ENCODE measurements at places on chromosomes 12 and 14.

DNA sequence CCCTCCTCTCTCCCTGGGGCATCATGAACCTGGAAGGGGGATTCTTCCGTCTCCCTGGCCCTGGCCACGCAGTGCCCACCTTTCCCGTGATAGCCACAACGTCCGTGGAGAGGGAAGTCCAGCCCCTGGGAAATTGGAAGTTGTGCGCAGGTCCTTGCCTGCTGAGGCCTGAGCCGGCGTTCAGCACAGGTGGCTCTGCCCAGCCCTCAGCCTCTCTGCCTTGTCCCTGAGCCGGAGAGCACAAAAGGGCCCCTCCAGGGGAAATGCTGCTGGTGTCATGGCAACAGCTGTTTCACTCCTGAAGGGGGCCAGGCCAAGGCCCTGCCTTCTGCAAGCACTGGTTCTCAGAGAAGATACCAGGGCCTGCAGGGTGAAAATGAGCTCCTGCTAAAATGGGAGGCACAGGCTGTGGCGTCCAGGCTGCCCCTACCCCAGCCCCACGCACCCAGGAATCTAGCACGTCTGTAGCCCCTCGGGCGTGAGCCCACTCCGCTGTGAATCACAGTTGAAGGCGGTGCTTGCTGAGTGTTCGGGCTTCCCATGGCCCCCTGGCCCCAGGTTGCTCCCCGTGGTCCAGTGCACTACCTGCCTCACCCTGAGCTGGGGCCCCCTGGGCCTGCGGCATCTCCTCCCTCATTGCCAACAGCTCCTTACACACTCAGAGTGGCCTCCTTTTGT lies 149.4 kb downstream of the ADGRD1 start:
- no peak for DNase-seq

DNA sequence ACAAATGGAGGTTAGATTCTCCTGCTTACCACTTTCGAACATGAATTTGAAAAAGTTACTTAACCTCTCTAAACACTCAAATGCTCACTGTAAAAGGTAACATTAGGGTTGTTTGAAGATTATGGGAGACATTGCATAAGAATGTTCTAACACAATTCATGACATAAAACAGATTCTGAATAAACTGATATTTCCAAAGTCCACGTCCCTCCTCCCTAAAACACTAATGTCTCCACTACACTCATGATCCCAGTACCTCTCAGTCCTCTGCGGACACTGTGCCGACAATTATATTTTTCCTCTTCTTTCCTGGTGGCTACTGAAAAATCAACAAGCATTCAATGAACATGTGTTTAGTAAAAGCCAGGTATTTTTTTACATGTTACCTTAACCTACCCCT lies 18.8 kb upstream of the IAPP start:
- no peak for DNase-seq

DNA sequence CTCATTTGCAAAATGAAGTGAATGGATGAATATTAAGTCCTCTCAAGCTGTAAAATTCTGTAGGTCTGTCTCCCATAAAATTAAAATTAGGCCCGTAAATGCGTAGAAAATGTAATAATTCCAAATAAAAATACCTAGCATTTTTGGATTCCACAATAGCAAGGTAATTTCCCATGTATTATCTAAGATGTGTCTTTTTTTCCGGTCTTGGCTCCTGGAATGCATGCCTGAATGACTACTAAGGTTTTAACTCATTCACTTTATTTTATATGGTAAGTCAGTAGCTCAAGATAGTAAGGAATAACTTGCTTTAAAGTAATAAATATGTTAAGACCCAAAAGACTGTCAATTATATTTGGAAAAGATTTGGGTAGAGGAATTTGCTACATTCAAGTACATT lies 11.1 kb downstream of the TXNRD1 start:
- DNase-seq, result no peak

GRCh38 chr12:105474672-105475071 lies 144.2 kb downstream of the C12orf75 start:
- DNase-seq, result no peak

DNA sequence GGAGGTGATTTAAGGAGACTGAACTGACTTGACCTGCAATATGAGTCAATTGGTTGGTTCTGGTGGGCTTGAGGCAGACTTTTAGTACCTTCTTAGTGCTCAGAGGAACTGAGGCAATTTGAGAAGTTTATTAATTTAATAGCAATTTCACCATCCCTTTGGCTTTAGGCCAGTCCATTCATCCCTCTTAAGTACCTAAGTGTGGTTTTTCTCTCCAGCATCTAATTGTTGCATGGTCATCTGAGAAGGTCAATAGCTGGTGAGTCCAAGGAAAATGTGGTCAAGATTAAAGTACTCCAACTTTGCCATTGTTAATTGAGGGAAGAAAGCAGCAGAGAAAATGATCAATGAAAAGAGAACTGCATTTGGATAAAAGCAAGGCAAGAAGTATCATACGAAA lies 115.4 kb upstream of the DYRK2 start:
- DNase-seq, result no peak

DNA sequence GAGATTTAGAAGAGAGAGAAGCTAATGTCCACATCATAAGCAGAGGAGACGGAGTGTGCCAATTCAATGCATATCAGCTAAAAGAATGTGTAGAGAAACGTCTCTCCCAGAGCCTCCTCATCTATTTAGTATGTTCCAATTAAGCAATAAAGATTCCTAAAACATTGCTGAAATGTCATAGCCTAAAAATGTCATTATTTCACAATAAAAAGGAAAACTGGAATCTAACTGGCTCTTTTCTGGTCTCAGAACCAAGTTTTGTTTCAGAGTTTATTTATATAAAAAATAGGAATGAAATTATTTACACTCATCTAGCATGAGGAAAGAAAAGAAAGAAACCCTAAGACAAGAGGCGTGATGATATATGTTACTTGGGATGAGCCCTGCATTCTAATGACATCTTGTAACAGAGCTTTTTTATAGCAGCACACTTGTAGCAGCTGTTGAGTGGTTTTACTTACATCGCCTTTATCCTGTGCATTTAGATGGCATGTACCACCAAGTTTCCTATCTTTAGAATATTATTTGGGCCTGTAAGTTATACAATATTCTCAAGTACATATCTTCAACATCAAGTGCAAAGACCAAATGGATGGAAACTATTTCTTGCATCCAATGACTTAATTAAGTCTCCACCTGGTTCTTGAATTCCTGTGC lies 266.3 kb upstream of the PRKD1 start:
- no peak for DNase-seq

- no peak for DNase-seq
Measured at GRCh38 chr12:4355156-4356040, 24.1 kb downstream of the FGF23 start.

DNA sequence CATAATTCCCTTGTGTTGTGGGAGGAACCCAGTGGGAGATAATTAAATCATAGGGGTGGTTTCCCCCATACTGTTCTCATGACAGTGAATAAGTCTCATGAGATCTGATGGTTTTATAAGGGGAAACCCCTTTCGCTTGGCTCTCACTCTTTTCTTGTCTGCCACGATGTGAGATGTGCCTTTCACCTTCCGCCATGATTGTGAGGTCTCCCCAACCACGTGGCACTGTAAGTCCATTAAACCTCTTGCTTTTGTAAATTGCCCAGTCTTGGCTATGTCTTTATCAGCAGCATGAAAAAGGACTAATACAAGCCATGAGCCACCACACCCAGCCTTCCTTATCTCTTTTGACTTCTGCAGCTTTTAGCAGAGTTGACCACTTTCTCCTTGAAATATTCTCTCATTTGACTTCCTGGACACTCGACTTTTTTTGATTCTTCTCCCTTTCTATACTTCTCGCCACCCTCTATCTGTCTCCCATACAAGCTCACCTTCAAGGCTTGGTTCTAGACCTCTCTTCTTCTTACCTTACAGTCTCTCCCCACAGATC lies 2.3 kb downstream of the MTERF2 start:
- DNase-seq, result no peak

GRCh38 chr14:44945264-44945663 lies 16.5 kb downstream of the KLHL28 start:
- no peak for DNase-seq

- DNase-seq, result no peak
Measured at GRCh38 chr12:90449611-90450010, 505.4 kb downstream of the CCER1 start.

DNA sequence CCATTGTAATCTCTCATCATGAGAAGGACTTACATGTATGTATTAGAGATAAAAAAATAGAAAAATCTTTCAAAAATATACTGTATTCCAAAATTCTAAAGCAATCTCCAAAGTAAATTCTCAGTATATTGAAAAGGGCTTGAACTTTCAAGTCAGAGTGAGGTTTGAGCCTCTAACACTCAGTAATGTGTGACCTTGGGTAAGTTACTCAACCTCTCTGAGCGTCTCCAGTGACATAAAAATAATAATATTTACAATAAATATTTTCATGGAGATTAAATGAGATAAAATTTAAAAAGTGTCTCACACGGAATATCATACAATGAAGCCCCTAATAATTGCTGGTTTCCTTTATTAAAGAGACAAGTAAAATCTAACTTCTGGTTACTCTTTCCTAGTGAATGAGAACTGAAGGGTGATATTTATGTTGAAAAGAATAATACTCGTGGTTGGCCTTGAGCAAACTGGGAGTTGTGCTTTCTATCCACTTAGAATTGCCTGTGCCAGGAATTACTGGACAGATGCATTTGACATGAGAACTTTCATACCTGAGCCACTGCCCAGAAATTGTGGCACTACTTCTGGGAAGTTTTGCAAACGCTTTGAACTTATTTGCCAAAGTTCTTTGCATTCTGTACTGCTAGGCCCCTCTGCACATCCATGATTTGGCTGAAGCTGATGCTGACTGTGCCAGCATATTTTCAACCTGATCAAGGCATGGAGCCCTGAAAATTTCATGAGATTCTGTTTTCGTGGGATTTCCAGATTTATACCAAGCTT lies 933.7 kb downstream of the GALC start:
- peak; percentile 70 for DNase-seq

GRCh38 chr12:99387661-99388060 lies 259.9 kb upstream of the GARIN6 start:
- DNase-seq, result no peak

GRCh38 chr12:63151623-63152320 lies 771 bp upstream of the AVPR1A start:
- DNase-seq, result peak; percentile 34

- DNase-seq, result no peak
Measured at GRCh38 chr14:44798386-44799242, 163.1 kb downstream of the KLHL28 start.

DNA sequence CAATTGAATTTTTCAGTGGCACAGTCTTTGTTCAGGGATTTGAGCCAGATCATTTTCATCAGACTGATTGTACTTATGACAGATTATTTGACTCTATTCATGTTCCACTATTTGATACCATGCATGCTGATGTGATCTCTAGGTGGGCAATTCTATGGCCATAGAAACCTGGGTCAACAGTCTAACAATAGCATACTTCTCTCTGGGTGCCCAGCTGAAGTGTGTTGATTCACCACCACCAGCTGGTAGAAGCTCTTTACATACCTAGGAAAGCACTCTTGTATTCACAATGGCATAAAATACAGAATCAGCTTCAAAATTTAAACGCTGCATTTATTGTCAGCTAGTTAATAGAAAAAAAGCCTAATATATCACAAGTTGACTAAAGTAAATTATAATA lies 90.2 kb upstream of the TMTC2 start:
- no peak for DNase-seq

DNA sequence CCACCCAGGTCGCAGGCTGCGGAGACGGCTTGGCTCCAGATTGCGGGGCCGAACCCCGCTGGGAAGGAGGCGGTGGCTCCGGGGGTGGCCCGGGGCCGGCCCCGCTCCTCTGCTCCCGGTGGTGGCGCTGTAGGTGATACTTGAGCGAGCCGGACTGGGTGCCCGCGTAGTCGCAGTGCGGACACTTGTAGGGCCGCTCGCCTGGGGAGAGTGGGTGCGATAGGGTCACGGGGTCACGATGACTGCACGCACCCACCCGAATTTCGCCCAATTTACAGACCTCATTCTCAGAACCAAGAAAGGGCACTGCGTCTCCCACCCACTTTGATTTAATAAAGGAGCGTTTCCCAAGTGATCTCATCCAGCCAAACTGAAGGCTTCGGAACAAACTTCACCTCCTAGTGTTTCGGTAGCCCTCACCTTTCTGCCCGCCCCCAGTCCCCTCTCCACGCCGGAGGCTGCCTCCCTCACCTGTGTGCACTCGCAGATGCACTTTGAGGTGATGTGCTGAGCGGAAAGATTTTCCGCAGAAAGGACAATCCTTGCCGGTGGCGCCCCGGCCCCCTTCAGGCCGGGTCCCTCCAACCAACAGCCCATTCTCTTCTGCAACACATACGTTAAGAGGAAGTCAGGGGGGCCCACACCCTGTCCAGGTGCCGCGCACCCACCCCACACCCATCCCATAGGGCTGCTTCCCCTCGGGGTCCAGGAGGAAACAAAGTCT lies 7.4 kb downstream of the ZNF219 start:
- no peak for DNase-seq

DNA sequence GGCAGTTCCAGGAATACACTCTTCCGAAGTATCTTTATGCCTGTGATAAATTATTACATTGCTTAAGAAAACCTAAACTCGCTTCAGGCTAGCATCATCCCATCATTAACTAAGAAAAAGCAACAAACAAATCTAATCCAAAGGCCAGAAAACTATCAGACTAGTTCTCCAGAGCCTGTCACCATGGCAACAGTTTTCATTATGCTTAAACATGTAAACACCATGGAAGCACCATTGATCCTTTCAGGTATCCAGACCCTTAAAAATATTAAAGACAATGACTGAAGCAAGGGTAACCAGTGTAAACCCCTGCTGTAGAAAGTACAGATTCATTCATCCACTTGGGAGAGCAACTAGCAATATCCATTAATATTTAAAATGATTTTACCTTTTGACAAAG lies 9.8 kb downstream of the DAD1 start:
- no peak for DNase-seq

DNA sequence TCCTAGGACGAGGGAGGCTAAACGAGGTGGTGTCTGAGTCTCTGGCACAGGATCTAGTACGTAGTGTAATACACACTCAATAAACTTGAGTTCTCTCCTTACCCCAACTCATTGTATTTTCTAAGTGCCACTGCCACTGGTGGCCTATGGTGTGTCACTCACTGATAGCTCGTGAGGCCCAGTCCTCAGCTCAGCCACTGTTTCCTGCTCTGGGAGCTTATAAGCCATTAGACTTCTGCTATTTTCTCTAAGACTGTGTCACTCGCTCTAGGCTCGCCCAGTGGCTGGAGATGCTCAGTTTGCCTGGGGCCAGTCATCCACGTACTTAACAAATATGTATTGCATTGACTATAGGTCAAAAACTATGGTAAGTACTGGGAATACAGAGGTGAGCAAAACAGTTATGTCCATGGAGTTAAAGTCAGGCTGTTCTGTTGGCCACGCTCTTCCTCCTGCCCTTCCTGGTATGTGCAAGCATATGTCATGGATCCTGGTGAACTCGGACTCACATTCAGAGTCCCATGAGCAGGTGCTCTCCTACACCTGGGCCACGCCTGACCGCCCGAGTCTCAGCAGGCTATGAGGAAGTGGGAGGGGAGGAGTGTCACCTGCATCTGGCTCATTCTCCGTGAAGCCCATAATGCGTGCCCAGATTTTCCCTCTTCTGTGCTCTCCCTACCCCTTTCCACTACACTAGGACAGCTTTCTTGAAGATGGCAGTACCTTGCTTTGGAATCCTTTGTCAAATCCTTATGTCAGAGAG lies 41.6 kb downstream of the DEGS2 start:
- no peak for DNase-seq
